ENCODE measurements at places on chromosomes 5 and 9.

DNA sequence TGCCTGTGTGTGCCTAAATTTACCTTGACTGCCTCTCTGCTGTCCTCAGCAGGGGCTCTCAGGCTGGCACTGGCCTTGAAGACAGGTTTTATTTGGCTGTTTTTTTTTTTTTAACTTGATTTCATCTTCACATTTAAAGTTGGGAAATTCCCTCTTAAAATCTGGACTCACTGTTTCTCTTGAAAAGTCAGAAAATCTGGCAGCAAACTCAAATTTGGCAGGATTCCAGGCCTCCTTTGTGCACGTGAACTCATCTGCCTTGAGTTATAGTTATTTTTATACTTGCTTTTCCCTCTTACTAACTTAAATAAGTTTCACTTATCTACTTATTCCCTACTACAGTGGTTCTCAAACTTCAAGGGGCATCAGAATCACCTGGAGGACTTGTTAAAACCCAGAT is 118.4 kb upstream of the MAP3K1 start:
- DNase-seq = peak; percentile 19

DNA sequence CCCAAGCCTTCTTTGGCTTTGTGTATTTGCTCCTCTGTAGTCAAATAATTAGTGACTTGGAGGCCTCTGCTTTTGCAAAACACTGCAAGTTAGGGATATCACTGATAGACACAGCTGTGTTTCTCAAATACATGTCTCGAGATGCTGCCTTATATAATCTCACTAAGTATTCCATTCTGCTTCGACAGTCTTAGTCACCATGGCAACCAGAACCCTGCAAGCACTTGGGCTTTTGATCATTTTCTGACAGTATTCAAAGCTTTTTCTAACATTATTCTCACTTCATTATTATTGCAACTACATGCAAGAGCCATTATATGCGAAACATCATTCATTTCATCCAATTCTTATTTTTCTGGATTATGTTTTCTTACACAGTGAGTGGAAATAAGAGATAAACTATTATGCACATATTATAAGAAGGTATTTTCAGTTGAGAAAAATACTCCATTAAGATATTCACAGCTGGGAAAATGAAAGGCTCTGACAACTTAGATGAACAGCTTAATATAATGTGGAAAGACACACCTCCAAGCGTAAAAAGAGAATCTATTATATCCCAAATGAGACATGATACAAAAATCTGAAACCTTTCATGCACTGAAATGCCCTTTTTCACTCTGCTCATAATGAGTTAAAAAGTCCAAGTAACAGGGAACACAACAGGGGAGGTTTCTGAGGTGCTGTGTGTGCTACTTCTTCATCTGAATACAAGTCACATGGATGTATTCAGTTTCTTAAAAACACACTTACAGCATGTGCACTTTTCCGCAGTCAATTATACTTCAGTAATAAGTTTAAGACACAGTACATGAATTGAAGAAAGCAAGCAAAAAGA is 93.9 kb downstream of the SCAI start:
- DNase-seq = no peak

DNA sequence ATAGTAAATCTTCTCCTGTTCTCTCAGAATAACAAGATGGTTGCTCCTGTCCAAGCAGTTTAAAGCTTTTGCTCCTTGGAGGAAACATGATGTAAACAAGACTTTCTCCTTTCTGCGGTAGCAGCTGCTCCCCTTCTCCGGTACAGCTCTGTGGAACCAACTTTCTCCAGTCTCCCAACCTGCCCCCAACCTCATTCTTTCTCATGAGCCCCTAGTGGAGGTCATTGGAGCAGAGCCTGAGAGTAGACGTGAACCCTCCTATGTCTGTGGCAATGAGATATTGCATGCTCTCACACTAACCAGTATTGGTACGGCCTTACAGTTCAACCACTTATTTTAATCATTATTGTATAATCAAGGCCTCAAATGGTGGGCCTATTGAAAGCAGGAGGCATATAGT is 483.8 kb upstream of the CDH10 start:
- no peak for DNase-seq

- peak; percentile 61 for DNase-seq
These were observed 68.5 kb upstream of the CACNA1B start for GRCh38 chr9:137809040-137809576.

GRCh38 chr5:91126448-91126847 is 256.7 kb downstream of the ARRDC3 start:
- DNase-seq = no peak
